Dorsolateral prefrontal cortex (tissue), 122 donors: ENCODE measurements at places on chromosomes 5 and 9. TPM values are rescaled to one million over a fixed set of nuclear protein-coding genes. Genes with fewer than 3 reads are reported as not detected.

DNA sequence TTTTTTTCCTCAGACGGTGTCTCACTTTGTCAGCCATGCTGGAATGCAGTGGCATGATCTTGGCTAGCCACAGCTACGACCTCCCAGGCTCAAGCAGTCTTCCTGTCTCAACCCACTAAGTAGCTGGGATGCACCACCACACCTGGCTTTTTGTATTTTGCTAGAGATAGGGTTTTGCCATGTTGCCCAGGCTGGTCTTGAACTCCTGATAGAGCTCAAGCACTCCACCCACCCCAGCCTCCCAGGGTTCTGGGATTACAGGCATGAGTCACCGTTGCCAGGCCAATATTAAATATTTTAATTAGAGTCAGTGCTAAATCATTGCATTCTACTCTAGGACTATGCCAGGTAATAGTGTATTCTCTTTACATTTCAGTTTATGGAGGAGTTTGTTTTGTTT is 41.5 kb downstream of the UBE2R2 start:
- no peak for DNase-seq

- no peak for DNase-seq
Observed at GRCh38 chr9:2560180-2560579, 61.4 kb upstream of the VLDLR start.

GRCh38 chr5:86684222-86684621 is 66.5 kb downstream of the COX7C start:
- no peak for DNase-seq

GRCh38 chr9:112262577-112262976 is 70.8 kb downstream of the PTBP3 start:
- DNase-seq = no peak

GRCh38 chr9:73125651-73126050 is 26.0 kb upstream of the ANXA1 start:
- no peak for DNase-seq

DNA sequence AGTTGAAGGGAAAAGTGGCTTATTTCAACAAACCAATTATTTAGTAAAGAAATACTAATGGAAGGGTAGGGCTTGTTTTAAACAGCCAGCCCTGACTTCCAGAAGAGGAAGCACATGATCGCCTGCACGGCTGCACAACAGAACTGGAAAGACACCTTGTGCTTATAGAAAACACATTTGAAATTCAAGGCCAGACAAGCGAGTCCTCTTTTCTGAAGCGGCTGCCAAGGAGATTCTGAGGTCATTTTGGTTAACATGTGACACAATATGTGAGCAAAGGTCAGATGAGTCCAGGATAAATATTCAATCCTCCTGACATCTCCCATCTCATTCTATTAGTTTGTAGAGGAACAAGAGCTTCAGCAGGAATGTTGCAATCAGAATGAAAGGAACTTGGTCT is 461.4 kb upstream of the ST8SIA4 start:
- DNase-seq = no peak

DNA sequence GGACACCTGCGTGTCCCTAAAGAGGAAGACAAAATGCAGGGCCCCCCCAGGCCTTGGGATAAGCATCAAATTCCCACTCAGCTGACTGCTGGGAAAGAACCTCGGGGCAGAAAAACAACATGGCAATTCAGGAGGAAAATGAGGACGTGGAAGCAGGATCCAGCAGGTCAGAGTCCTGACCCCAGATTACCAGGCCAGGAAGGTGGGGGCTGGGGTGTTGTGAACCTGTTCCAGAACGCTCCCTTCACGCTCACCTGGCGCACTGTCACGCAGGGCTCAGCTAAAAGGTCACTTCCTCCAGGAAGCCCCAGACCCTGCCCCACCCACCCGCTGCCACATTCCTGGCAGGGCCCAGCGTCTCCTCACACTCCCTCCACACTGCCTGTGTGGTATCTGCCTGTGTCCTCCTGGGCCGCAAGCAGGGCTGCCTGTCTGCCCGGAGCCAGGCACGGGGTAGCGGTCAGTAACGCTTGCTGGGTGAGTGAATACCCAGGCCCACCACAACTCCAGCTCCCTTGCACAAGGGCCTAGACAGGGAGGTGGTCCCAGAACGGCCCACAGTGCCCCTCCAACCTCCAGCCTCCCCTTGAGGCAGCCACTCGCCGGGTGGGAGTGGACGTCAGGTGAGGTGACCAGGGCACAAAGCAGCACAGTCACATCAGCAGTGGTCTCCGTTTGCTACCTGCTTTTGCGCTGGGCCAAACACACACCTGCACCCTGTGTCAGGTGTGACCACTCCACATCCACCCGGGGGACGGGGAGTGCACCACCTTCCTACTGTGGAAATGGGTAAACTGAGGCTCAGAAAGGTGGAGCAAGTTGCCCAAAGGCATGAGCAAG is 18.1 kb downstream of the VAV2 start:
- no peak for DNase-seq

Gene LECT2
- total RNA-seq = not detected

- peak; percentile 62 for DNase-seq
Observed at GRCh38 chr5:168528521-168529373, at the start of gene FBLL1. FBLL1 (plus strand) TSS chr5:168529305; CDS start chr5:168529505, 200 bp downstream.

DNA sequence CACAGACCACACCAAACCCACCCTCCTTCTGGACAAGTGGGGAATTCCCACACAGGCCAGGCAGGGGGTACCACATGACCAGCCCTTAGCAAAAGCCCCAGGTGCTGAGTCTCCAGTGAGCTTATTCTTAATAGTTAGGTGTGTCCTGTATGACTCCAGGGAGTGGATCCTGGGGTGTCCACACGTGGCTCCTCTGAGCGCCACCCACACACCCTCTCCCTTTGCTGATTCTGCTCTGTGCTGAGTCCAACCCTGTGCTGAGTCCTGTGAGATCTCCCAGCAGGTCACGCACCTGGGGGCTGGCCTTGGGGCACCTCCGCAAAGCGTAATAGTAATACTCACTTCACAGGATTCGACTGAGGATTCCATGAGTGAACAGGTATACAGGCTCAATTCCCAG is 12.7 kb downstream of the LRRC14B start:
- no peak for DNase-seq
